ENCODE measurements at places on chromosomes 7 and 10.

- no peak for DNase-seq
These were observed 2.0 kb downstream of the SAMD9 start for GRCh38 chr7:93115796-93116195.

- no peak for DNase-seq
These were observed 2.6 kb upstream of the SAMD8 start for GRCh38 chr10:75108684-75109458.

DNA sequence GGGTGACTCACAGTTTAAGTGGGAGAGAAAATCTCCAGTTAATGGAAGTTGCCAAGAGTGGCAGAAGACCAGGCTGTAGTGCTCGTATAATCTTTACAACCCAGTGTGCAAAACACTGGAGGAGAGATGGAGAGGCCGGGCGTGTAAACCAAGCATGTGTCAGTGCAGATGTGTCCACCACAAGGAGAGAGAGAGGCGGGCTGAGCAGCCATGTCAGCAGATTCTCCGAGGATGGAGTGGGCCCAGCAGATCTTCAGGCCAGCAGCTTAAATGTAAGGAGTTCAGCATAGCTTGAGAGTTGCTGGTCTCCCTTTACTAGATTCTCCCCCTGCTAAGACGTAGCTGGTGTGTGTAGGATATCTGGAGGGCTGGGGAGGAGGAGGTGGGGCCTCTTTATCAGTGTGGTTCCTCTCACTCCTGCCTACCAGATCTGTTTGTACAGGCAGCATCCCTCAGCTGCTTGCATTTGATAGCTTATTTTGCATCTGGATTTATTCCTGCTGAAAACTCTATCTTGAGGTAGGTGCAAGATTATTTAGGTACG, 13.7 kb downstream of the BPGM start:
- DNase-seq: no peak

GRCh38 chr10:71585564-71586290, 133.9 kb downstream of the C10orf105 start:
- DNase-seq: no peak

DNA sequence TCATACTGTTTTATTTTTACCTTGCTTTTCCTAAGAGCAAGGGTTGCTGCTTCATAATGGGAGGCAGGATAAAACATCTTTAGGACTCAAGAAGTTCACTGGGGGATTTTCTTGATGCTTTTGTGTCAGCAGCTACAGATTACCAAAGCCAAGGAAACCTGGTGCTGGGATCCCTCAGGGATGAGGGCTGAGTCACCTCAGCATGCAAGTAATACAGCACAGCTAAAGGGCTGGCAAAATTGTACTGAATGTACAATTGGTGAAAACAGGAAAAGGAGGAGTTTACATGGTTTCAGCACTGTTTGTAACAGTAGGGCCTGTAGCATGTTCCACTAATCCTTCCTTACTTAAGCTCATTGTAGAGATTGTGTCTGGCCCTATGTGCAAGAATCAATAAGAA, 1056.8 kb downstream of the SORCS1 start:
- no peak for DNase-seq

DNA sequence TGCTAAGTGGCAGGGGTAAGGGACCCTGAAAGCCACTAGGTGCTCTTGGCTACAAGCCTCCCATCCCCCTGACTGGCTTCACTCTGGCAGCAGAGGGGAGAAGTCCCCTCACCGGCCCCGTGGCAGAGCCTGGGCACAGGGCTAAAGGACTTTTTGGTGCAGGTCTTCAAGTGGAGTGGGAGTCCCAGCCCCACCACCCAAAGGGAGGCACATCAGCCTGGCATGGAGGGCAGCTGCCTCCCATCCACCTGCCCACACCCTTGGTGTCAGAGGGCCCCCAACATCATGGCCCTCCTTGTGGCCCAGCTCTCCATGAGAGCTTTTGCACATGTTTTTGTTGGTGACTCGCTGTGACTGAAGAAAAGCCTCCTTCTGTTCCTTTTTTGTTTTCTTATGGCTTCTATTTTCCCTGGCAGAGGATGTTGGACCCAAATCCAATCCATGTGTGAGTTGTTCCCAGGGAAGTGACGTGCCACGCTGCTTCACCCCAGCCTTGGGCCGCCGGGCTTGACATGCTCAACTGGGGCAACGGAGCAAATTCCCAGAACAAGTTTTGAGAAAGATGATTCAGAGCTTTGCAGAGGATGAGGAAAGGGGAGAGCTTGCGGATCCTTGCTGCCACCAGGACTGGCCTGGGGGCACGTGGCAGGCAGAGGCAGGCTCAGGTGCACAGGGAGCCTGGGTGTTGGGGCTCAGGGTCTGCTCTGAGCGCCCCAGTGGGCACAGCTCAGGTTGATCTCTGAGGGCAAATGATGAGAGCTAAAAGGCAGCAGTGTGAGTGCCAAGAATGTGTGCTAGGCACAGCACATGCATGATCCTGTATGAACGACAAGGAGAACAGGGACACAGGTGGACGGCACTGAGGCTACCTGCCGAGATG, 1.9 kb upstream of the AEBP1 start:
- DNase-seq: no peak

- DNase-seq: no peak
These were observed 78.6 kb upstream of the ADRB1 start for GRCh38 chr10:113965077-113965476.

DNA sequence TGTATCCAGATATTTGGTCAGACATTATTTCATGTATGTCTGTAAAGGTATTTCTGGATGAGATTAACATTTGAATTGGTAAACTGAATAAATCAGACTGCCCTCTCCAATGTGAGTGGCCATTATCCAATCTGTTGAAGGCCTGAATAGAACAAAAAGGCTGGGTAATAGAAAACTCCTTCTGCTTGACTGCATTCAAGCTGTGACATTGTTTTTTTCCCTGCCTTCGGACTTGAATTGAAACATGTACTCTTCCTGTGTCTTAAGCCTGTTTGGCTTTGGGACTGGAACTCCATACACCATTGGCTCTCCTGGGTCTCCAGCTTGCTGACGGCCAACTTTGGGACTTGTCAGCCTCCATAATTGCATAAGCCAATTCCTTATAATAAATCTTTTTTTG, 36.0 kb upstream of the ARHGAP21 start:
- no peak for DNase-seq

Measured in NCI-H1048 (cell line).